ENCODE measurements at places on chromosomes 12 and 14.

DNA sequence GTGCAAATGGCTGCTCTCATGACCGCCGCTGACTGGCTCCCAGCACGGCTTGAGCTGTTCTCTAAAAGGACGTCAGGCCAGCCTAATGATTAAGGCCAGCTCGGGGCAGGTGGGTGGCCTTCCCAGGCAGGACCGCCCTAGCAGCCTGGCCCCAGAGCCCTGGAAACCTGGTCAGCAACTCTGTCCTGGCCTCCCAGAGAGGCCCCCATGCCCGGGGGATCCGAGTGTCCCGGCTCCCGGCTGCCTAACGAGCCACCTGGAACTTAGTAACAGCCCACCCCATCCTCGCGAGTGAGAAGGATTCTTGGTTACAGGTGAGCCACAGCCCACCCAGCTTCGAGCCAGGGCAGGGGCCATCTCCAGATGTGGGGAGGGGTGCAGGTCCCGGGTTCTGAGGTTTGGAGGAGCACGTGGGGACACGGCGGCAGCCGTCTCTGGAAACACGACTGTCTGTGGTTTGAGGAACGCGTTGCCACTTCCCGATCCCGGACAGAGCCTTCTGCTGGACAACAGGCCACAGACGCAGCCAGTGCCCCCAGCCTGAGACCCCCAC, 73.8 kb upstream of the FBRSL1 start:
- DNase-seq, result no peak

DNA sequence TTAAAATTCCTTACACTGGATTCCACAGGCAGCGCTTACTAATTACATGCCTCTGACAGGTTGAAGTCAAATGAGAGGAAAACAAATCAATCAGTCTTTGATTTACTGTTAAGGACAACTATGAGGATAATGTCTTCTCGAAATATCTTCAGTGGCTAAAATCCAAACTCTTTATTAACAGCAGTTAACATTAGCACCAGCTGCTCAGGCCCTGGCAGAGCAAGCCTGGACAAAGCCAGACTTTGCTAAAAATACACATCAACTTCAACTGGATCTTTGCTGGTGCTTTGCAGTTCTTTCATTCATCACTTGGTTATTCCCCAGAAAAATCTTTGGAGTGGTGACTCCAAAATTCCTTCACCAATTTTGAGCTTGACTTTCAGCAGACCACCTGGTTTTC, 98.7 kb downstream of the HECTD4 start:
- no peak for DNase-seq

DNA sequence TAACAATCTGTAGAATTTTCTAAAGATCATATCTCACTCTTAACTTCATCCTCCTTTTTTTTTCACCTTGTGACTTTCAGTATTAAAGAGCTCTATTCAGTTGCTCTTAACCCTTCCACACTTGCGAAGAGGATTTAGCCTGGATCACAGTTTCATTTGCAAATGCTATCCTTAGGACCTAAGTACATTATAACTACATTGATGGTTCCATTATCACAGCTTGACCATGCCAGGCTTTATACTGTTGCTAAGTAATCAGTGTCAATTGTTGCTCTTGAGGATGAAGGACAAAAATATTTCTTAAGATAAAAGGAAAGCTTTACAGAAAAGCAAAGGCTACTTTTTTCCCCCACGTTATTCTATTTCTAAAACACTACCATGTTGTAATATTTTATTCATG, 122.2 kb downstream of the PDZRN4 start:
- DNase-seq, result no peak

- no peak for DNase-seq
Observed at GRCh38 chr12:24551163-24551786, 397.6 kb downstream of the BCAT1 start.

DNA sequence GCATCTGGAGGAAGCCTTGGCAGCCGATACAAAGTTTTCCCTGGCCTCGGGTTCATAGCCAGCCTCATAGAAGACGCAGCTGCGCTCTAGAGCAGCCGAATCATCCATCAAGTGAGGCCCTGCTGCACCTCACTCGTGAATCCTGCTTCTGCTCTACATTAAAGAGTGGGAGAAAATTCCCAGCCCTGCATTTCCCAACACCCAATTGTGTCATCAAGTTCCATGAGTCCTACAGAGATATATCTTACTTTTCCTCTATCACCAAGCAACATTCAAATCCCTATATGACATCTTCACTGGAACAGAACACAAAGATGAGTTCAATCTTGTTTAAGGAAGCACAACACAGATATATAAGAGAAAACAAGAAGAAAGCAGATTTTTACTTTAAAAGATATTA, 139.3 kb downstream of the TTC7B start:
- no peak for DNase-seq

DNA sequence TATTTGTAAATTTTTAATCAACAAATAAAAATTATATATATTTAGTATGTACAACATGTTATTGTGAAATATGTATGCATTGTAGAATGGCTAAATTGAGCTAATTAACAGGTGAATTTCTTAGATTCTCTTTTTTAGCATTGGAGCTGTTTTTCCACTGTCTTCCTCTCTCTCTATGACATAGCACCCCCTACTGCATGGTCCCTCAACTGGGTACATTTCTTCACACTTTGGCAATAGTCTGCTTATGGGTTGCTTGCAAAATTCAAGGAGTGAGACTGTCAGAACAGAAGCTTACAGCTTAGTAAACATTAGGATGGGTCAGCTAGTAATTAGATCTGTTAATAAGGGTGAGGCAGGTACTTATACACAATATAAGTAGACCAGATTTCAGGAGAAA, 658.5 kb upstream of the MGAT4C start:
- DNase-seq, result no peak

DNA sequence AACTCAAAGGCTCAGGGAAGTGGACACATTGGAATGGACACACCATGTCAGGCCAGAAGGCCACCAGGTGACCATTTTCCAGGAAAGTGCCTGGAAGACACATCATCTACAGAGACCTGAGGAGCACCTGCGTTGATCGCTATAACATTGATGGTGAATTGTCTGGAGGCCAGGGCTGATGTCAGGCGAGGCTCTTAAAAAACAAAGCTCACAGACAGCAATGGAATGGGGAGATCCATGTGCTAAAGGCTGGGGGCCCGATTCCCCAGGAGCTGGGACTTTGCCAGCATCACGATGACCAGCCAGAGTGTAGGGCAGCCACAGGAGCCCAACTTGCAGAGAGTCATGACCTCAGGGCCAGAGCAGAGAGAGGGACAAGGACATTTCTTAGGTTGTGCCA, 30.3 kb downstream of the DIO3 start:
- no peak for DNase-seq

- no peak for DNase-seq
Observed at GRCh38 chr14:65549429-65549828, 136.9 kb downstream of the FUT8 start.

- peak; percentile 37 for DNase-seq
Observed at GRCh38 chr12:76144245-76144549, 59.7 kb upstream of the NAP1L1 start.

GRCh38 chr12:124097701-124098100, 124.7 kb downstream of the ZNF664 start:
- DNase-seq, result no peak

DNA sequence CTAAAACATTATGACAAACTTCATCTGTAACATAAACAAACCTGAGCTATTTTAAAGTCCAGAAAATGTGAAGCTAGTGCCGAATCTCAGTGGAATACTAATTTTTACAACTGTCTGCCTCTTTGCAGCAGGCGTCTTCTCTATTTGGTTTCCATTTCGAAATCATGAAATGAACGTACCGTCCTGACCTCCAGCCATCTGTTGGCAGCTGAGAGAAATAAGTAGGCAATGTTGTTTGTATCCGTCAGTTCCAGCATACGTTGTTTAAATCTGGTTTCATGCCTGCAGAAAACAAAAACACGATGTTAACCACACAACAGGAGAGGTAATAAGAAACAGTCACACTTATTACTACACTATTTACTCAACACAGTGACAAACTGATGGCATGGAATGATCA, 54.3 kb upstream of the KCNJ8 start:
- no peak for DNase-seq

DNA sequence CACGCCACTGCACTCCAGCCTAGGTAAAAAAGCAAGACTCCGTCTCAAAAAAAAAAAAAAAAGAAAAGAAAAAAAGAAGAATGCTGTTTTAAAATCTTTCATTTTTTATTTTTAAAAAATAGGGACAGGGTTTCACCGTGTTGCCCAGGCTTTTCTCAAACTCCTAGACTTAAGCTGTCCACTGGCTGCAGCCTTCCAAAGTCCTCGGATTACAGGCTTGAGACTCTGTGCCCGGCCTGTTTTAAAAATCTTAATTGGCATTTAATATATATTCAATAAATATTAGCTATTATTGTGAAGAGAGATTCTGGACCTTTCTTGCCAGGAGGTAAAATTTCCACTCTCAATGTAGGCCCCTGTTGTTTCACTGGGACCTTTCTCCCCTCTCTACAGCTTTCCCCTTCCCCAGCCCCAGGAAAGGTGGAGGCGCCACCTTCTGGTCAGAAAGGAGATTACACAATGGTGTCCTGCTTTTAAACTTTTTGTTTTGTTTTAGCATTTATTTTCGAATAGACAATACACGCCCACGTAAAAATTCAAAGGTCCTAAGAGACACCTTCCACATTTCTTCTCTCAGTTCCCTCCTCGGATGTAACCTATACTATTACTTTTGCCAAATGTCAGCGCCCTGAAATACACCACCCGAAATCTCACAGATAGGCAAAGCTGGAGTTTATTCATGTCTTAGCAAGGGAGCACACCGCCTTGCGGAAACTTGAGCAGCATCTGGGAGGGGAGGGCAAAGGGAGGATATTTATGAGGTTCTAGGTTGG, 23.8 kb upstream of the PHC1 start:
- DNase-seq, result peak; percentile 77

GRCh38 chr12:131287938-131288764, 334.4 kb downstream of the ADGRD1 start:
- no peak for DNase-seq

DNA sequence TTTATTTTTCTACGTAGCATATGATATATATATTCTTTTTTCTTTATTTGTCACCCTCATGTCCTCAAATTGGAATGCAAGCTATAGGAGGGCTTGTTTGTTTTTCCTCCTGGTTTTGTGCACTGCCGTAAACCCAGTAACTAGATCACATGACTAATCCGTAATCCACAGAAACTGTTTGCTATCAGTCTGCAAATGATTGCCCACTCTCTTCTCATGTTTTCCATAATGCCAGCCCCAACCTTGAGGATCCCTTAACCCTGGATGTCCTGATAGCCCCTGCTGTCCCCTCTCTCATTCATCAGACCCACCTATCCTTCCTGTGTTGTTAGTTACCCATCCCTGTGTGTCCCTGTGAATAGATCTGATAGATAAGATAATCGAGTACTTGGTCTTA, 94.0 kb downstream of the TSPAN9 start:
- no peak for DNase-seq

- no peak for DNase-seq
Observed at GRCh38 chr12:2826721-2827515, 7.9 kb downstream of the NRIP2 start.

GRCh38 chr12:76018111-76018510, 13.5 kb downstream of the PHLDA1 start:
- no peak for DNase-seq

DNA sequence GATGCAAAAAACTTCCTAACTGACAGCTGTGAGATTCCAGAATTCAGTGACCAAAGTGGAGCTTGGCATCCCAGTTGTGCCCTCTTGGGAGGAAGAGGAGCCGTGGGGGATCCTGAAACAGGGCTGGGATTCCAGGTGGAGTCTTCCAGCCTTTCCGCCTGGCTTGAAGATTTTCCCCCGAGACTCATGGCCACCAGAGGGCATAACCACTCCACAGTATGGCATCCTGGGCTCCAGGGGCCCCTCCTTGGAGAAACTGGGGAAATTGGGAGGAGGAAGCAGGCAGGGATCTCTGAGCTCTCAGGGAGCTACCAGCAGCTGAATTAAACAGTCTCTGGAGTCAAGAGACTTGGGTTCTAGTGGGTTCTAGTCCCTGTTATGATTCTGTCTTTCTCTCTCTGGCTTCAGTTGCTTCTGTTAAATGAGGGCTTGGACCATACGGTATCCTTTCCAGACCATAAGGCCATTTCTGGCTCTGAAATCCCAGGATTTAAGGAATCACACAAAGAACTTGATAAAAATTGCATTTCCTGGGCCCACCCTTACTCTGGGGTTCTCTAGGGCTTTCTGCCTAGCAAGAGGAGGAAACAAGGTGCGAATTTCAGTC, 2.6 kb upstream of the TAMALIN start:
- DNase-seq, result peak; percentile 32

- no peak for DNase-seq
Observed at GRCh38 chr12:86721713-86722397, 465.7 kb upstream of the MGAT4C start.

DNA sequence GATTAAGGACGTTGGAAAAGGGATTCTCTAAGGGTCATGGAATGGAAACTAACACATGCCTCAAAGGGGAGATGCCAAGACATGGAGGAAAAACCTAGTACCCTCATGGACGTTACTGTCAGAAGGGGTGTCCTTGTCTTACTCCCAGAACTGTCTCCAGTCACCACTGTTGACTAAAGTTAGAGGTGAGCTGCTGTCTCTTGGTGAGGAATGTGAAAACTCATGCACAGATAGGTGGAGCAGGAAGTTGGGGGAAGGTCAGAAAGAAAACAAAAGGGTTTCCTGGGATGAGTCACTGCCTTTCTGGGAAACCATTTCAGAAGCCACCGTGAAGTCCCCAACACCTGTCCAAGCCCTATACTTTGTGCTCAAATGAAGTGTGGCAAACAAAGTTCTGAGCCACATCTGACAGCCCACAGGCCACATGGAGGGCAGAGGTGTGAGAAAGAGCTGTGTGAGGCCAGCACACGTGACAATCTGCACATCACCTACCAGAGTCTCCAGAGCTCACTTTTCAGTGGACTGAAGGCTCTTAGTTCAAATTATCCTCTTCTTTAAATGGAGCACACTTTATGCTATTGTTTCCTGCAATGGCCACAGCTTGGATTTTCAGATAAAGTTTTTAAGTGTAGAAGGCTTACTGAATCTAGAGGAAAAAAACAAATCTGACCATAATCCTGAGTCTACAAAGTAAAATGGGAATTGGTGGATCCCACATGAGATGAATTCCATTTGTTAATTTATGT, 92.9 kb upstream of the EGLN3 start:
- no peak for DNase-seq

DNA sequence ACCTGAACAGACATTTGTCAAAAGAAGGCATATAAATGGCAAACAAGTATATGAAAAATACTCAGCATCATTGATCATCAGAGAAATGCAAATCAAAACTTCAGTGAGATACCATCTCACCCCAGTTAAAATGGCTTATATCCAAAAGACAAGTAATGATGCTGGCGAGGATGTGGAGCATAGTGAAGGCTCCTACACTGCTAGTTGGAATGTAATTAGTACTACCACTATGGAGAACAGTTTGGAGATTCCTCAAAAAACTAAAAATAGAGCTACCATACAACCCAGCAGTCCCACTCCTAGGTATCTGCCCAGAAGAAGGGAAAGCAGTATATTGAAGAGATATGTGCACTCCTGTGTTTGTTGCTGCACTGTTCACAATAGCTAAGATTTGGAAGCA, 146.1 kb downstream of the TGFB3 start:
- no peak for DNase-seq
